ENCODE measurements at places on chromosomes 16 and 17.
A peak's percentile ranks its signal among the peaks of the same experiment; 100 is the strongest.

GRCh38 chr16:31284926-31285325 is 25.2 kb downstream of the ITGAM start:
- no peak for DNase-seq

DNA sequence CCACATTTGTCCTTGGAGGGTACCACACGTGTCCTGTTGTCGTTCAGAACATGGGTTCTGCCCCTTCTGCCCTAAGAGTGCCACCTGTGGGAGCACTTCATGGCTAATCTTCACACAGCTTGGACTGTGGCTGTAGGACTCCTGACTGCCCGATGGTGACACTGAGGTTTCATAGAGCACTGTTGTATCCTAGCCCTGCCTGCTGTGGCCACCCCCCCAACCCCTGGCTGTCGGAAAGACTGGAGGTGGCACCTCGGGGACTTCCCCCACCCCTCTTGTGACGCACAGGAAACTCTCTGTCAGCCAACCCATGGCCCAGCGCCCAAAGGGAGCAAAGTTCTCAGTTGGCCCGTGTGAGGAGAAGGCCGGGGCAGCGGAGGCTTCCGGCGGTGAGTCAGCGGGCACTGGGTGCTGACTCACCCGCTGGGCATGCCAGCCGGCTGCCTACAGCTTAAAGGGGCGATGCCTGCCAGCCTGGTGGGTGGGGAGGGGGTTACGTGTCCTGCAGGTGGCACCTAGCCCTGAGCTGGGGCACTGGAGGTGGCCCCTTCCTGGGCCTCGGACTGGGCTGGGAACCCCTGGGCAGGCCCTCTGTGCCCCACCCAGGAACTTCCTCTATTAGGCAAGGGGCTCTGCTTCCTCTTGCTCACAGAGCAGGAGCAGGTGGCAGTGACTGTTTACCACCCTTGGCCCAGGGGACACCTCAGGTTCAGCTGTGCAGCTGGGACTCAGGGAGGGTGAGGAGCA is 3.4 kb downstream of the MAP2K3 start:
- DNase-seq: peak; percentile 96

GRCh38 chr16:27355610-27356009 is 41.8 kb downstream of the IL4R start:
- peak; percentile 38 for DNase-seq

DNA sequence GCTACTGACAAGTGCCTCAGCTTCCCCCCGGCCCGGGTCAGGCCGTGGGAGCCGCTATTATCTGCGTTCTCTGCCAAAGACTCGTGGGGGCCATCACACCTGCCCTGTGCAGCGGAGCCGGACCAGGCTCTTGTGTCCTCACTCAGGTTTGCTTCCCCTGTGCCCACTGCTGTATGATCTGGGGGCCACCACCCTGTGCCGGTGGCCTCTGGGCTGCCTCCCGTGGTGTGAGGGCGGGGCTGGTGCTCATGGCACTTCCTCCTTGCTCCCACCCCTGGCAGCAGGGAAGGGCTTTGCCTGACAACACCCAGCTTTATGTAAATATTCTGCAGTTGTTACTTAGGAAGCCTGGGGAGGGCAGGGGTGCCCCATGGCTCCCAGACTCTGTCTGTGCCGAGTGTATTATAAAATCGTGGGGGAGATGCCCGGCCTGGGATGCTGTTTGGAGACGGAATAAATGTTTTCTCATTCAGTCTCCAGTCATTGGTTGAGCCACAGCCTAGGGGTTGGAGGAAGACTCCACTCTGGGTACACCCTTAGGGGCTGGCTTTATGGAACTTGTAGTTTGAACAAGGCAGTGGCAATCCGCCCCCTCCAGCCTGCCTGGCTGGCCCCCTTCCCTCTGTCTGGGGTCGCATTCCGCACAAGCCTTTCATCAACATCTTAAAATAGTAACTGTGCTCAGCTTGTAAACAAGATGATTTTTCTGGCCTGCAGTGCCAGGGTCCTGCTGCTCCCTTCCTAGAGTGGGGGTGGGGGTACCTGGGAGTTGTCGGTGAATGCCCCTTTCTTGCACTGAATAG is 4.1 kb downstream of the SYNGR2 start:
- no peak for DNase-seq

DNA sequence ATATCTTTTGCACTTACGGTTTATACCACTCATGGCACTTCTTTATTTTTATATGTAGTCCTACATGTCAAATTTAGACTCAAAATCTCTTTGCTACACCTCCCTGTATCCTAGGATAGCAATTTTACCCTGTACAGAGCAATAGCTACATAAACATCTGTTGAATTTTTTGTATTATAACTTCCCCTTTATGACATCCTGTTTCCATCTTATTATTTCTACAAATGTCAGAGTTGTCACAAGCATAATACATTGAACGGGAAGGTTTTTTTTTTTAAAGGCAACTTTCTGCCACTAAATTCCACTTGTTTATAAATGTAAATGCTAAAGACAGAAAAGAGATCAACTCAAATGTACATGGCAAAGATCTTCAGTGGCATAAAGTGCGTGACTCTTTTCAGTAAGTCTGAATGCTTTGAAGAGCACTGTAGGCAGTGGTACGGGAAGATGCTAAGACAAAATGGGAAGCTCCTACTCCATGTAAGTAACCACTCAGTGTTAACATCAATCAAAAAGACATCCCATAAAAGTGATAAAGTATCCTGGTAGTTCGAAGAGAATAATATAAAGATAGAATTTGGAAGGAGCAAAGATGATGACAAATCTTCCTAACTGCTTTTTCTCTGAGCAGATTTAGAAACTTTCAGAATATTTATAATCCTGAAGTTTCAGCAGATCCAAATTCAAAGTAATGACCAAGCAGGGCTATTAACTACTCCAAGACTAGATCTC is 26.8 kb downstream of the GNA13 start:
- DNase-seq: no peak

DNA sequence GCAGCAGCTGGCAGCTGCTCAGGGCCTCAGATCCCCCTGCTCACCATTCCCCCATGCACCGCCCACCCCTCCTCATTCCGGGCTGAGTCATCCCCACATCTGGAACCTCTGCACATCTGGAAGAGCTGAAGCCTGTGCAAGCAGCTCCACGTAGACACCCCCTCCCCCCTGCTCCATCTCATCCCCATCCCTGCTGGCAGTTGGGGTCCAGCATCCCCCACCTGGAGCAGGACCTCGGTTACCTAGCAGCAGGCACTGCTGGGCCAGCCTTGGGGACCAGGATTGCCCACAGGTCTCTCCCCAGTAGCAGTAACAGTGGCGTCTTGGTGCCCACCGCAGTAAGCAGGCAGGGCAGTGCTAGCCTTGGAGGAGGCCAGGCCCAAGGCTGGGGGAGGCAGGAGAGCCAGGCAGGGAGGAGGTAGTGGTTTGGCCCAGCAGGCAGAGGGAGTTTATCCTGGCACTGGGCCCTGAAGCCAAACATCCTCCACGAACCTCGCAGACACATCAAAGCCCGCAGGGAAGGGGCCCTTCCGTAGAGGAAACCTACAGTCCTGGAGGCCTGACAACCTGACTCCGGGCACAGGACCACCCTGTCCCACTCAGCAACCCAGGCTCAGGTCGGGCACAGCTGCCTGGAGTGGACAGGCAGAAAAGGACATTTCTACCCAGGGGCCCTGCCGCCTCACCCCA is 7.7 kb upstream of the TMEM92 start:
- DNase-seq: peak; percentile 93

DNA sequence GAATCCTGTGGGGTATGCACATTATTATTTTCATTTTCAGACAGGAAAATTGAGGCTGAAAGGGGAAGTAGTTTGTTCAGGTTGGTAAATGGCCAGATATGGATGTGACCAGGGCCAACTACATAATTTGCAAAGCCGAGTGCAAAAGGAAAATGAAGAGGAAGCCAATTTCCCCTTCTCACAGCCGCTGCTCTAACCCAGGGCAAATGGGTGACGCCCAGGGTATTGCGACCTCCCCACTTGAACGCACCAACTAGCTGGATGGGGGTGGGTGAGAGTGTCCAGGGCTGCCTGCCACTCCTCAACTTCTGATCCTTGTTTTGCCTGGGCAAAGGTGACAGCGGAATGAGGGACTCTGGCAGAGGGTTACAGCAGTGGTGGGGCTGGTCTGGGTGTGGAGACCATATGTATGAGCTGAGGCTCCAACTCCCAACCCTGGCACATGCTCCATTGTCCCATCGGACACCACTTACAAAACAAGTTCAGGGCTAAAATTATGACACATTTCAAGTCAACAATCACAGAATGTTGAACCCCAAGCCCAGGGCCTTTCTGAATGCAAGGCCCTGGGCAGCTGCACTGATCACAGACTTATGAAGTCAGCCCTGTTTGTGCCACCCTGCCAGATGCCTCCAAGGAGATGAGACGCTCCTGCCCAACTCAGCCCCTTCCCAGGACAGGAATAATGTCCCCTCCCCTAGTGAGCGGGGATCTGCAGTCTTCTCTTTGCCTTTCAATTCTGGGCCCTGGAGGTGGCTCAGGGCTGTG is 1.7 kb downstream of the ANKRD40CL start:
- no peak for DNase-seq

DNA sequence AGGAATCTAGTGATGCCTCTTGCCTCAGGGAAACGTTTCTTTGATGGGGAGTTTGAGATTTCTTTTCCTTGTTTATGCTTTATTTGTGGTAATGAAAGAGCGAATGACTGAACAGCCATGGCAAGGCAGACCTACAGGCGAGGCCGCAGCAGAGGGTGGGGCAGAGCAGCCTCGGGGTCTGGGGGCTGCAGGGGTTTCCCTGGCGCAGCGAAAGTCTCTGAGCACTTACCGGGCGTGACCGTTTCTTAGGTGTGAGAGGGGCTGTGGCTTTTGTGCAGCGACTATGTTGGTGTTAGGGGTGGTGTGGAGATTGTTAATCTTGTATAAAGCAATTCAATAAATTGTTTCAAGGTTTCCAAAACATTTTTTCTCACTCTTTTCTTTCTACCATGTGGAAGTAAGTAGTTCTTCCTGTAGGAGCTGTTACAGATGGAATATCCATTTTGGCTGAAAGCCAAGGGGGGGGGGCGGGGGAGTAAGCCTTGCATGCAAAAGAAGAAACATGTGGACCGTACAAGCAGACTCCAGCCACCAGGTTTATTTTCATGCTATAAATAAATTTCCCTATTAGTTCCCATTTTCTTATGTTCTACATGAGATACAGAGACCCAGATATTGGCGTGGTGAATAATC is 34.8 kb downstream of the UBN1 start:
- DNase-seq: peak; percentile 38
